ENCODE measurements at places on chromosomes 6 and 20.

DNA sequence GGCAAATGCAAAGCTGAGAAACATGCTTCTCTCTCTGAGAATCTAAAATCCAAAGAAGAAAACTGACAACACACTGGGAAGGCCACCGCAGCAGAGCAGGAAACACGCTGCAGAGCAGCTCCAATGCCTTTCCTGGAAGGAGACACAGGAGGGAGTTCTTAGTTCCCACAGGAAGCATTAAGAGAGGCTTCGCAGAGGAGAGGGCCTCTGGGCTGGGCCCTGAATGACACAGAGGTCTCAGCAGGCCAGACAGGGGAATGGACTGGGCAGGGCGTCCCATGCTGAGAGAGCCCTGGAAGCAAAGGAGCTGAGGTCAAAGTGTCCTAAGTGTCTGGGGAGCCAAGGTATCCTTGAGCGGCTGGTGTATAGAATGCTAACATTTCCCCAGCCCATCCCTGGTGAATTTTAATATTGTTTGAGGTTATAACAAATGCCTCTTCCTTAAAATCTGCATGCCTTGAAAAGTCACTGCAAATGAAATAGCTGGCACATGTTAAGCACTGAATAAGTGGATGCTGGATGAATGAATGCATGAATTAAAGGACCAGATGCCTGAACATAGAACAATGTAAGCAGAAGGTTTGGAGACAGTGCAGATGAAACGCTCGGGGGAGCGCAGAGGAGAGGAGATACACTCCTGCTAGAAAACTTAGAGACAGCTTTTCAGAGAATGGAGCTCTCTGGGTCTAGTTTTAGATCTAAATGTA is 110.0 kb upstream of the SYNDIG1 start:
- DNase-seq: no peak

GRCh38 chr20:36477475-36477874 is 63.8 kb upstream of the MYL9 start:
- no peak for DNase-seq

- DNase-seq: no peak
These were observed 21.6 kb downstream of the NRSN1 start for GRCh38 chr6:24147511-24148153.

GRCh38 chr20:37421060-37421905 is 75.3 kb downstream of the SRC start:
- no peak for DNase-seq

DNA sequence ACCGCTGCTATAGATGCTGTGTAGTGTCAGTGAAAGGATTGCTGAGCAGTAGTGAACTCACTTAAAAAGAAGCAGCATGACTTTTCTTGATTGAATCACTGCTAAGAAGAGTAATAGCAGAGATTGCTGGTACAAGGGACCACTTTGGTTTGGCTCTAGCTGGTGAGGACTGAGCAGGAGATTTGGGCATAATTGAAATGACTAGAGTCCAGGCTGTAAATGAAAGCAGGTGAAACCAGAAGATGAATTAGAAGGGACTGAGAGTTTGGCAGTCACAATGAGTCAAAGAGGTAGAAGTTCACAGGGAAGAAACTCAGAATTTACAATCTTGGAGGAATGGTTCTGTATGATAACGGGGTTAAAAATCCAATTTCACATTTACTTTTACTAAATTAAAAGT is 19.1 kb upstream of the REV3L start:
- no peak for DNase-seq

- DNase-seq: no peak
These were observed 325.0 kb upstream of the AGPAT4 start for GRCh38 chr6:161598896-161599295.

DNA sequence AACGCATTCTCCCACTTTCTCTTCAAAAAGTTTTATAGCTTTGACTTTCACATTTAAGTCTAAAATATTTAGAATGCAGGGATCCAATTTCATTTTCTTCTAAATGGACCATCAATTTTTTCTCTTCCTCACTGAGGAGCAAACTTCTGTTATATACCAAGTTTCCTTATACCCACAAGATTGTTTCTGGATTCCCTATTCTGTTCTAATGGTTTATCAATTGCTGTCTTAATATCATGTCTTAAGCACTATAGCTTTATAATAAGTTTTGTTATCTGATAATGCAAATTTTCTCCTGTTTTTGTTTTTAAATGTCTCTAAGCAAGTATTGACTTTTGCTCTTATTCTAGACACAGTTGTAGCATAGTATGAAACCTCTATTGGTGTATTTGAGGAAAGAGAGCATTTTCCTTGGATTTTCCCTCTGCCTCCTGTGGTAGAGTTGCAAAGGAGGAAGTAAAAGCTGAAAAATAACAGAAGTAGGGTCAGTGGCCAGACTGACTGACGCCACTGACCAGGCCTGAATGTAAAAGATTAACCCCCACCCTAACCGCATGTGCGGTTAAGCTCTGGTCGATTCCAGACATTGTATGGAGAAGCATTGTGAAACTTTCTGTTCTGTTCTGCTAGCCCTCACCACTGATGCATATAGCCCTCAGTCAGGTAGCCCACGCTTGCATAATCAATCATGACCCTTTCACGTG is 40.3 kb downstream of the GPX5 start:
- DNase-seq: no peak

GRCh38 chr6:146908786-146909185 is 295.4 kb upstream of the STXBP5 start:
- no peak for DNase-seq

GRCh38 chr20:50297498-50298376 is 107.1 kb downstream of the CEBPB start:
- DNase-seq: no peak

DNA sequence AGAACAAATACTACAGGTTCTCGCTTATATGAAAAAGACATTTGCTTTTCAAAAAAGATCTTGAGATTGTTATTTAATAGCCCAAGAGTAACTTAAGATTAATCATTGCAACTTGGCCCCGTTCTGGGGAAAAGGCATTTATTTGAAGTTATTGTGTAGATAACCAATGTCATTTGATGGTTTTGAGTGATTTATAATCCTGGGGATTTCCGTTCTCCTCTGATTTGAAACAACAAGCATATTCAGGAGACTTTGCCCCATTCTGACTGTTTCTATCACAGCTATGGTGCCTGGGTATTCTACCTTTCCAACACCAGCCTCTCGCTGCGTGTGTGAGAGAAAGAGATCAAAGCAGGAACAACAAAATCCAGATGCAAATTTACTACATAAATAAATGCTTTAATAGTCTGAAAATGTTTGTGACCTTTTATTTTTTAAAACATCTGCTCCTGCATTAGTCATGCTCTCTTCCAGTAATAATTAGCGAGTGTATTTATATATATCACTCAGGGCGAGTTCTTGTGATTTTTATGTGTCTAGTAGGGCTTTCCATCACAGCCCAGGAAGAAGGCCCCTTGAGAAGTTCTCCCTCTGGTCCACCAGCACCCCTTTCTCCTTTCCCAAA is 197.9 kb upstream of the FOXQ1 start:
- DNase-seq: no peak

DNA sequence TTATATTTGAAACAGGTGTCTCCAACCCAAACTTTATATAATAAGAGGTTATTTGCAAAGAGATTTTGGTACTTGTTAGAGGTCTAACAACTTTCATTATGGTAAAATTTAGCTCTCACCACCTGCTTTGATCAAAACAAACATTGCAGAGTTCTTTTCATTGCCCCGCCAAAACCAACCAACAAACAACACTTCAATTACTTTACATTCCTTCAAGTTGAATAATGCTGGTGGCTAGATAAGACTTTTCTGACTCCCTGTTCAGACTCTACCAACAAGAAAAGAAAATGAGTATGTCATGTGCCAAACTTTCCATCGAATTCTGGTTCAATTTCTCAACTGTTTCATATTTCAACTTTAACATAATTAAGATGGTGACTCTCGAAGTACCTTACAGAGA is 311.1 kb downstream of the ADGRG6 start:
- no peak for DNase-seq

GRCh38 chr20:17619351-17620093 is 49.6 kb downstream of the DSTN start:
- DNase-seq: no peak

DNA sequence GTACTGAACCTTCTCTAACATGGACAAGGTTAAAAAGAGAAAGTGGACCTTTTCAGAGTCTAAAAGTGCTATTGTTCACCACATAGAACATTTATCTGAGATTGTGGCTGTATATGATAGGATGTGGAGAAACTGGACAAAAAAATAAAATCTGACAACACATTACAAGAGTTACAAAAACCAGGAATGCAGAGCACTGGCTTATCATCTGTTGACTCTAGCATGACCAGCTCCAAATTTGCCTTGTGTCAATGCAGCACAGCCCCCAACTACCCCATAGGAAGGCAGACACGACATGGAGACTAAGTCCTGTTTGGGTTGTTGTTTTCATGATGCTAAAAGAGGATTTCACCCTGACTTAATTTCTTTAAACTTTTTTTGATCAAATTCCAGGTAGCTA is 436.9 kb upstream of the MARCKS start:
- no peak for DNase-seq

- DNase-seq: no peak
These were observed 14.5 kb upstream of the RGS17 start for GRCh38 chr6:153145591-153145990.

GRCh38 chr6:53244958-53245357 is 96.3 kb upstream of the GCM1 start:
- DNase-seq: no peak

DNA sequence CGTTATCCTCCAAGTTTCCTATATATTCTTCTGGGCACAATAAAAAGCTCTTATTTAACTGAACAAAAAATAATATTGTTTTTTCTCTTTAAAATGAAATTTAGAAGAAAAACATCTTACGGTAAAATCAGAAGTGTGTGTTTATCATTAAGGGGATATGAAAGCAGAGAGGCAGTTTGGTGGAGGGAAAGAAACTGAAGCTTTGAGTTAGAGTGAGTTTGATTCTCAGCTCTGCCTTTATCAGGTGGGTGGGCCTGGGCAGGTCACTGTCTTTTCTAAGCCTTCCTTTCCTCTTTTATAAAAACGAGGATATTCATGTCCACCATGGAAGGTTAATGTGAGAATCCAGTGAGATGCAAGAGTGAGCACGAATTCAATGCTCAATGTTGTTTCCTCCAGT is 379.8 kb upstream of the CNR1 start:
- no peak for DNase-seq

DNA sequence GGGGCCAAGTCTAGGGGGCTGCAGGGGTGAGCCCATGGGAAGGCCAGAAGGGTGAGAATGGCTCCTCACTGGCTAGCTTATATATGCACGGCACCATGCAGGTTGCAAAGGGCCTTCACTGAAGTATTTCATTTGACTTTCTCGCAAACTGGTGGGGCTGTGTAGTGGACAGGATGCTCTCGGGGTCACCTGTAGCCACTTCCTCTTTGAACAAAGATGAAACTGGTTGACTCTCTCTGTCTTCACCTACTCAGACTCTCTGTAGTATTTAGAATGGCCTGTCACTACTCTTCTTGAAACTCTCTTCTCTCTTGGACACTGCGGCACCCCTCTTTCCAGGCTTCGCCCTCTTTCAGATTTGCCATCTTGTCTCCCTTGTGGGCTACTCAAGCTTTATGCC is 560.5 kb downstream of the PKHD1 start:
- DNase-seq: no peak

DNA sequence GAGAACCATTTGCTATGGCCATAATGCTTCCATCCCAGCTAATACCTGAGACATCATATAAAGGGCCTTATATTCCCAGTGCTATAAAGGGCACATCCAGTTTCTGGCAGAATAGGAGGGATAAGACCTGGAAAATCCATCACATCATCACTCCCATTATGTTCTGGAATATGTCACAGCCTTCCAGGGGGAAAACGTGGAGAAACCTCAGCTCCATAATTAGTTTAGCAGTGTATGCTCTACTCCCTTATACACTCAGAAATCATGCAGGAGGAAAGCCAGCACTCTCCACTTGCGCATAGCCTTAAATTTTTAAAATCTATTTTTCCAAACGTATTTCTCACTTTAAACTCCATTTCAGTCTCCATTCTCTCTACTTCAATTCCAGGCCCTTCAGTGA is 140.9 kb downstream of the ADGB start:
- DNase-seq: no peak

DNA sequence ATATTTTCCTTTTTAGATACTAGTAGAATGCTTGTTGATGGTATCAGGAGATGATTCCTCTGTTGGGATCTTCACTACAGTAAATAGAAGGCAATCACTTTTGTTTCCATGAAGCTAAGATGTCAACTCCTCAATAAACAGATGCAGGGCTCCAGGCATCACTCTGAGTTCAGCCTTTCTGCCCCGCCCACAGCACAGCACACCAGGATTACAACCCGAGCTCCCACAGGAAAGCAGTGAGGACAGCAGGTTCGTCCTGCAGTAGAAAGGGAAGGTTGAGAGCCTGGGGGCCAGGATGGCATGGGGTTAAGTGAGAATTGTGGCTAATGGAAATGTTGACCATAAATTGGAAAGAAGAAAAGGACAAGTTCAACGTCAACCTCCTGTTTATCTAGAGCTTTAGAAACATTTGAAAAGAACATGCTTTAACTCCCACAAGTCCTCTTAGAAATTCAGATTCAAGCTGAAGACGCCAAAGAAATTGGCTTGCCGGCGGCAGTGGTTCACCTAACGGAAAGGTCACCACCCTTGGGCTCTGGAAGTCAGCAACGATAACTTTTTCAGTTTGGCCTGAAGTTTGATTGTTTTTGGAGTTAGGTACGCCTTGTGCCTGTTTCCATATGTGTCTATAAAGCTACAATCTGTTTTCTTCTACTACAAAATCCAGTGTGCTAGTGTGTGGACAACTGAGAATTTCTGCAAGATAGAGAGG is 144.4 kb upstream of the PDE10A start:
- DNase-seq: no peak

DNA sequence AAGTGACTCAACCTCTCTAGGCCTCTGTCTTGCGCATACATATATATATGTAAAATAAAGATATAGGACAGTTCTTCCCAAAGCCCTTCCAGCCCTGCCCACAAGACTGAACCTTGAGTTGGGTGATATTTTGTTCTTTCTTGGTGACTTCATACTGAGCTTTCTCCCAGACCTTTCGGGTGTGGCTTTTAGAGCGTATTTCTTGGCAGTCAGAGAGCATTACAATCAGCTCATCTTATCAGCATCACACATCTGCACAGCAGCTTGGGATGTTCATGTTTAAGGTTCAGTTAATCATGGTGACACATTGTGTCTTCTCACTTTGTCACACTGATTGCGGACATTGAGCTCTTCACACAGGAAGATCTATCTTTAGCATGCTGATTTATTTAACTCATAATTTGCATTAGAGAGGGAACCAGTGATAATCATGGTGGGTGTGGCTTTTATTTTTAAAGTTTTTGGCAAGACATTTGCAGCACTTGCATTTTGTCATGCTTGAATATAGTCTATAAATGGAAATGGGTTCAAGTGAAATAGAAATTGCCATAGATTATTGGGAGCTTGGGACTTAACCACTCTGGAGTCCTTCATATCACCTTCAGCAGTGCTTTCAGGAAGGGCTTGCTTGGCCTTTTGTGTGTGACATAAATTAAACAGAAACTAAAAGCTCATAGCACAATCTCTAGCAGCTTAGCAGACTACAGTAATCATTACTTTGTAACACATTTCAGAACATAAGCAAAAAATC is 8.3 kb downstream of the KIF3B start:
- DNase-seq: peak; percentile 59

DNA sequence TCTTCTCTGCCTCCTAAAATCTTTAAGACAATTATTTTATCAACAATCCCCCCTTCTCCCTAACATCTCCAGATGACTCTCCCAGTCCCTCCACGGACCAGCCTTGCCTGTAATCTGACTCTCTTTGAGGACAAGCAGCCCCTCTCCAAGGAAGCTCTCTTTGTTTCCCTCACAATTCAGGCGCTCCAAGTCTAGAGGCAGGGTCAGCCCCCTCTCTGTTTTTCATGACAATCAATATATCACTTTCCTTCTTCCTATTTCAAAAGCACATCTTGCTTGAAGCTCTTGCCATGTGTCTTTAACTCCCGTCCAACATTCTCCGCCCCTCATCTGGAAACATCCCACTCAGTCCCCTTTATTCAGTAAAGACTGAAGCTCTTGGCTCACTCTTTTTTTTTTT is 393.4 kb upstream of the SULF2 start:
- no peak for DNase-seq
